SW 1271 (cell line): ENCODE measurements at places on chromosomes 11 and 22.

DNA sequence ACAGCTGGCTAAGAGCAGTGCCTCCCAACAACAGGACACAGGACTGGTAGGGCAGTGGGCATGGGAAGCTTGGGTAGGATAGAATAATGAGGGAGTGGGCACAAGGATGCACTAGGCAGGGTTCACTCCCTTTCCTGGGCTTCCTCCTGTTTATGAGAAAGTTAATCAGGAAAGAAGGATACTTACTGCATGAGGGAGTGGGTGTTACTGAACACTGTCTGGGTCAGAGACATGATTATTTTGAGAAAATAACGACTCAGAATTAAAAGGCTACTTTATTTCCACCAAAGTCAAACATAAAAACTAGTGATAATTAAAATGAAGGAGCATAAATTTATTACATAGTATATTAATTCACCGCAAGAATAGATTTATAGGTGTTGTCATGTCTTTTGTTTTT, 35.8 kb downstream of the NCAM1 start:
- DNase-seq: no peak

- no peak for DNase-seq
These were observed 36.1 kb downstream of the ME3 start for GRCh38 chr11:86636275-86636674.

DNA sequence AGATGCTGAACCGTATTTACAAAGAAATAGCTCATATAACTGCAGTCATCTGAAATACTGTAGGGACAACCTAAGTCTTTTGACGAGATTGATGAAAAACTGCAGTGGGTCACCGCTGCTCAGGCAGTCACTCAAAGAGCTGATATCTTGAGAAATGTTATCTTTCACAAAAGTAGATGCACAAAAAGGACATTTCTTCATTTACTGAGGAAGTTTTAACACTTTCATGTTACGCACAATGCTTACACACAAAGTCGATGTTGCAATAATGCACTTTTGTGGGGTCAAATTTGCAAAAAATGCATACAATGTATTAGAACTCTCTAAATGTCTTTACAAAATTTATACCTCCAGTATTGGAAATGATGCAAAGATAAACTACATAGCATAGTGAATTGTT, 16.2 kb upstream of the OR10V1 start:
- DNase-seq: no peak

- DNase-seq: no peak
These were observed 69.9 kb upstream of the RTL6 start for GRCh38 chr22:44567846-44568493.

DNA sequence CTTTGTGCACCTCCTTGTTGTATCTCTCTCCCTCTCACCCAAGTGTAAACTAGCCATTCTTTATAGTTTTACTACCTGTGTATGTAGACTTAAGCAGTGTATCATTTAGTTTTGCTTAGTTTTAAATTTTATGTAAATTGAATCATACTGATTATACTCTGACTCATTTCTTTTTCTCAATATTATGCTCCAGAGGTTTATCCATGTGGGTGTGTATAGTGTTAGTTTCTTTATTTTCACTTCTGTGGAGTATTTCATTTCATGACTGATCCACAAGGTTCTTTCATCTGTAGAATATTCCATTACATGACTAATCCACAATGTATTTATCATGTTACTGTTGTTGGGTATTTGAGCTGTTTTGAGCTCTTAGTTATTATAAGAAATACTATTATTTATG, 62.0 kb downstream of the CCDC34 start:
- DNase-seq: no peak

DNA sequence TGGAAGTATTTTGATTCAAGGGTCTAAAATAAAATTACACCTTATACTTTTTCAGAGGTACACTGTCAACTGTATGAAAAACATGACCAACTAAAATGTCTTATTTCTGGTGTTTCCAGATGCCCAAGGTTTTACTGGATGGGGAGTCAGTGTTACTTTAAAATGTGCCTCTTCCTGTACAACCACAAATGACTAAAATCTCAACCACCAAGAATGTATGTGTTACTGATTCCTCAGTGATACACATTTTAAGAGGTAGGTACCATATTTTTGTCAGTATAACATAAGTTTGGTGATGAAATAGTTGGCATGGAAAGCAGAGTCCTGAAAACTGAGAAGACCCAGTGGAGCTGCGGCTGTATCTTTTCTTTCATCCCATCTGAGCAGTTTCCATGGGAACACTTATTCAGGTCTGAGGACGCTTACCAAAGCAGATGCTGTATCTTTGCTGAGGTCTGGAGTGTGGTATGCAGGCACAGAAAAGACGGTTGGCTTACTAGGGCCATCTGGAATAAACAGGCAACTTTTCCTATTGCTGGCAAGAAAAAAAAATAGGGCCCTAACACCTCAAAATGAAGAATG, 21.2 kb upstream of the TP53AIP1 start:
- DNase-seq: no peak

- no peak for DNase-seq
These were observed 54.3 kb downstream of the BTG4 start for GRCh38 chr11:111457731-111458368.

DNA sequence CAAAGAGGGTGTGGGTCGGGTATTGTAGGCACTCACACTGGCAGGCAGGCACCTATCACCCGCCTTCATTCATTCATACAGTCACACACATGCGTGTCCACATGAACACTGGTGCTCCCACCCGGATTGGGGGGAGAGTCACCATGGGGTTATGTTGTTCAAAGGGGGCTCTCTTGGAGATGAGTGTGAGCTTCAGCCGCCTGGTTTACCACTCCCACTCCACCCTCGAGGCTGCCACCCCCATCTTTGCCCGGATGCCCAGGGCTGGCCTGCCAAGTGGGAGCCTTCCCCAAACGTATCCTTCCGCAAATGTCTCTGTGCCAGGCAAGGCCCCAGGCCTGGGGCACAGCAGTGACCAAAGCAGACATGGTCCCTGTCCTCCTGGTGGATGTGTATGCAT, 22.6 kb downstream of the MRGPRD start:
- DNase-seq: no peak

GRCh38 chr11:123581651-123582399, 72.6 kb downstream of the SCN3B start:
- no peak for DNase-seq

DNA sequence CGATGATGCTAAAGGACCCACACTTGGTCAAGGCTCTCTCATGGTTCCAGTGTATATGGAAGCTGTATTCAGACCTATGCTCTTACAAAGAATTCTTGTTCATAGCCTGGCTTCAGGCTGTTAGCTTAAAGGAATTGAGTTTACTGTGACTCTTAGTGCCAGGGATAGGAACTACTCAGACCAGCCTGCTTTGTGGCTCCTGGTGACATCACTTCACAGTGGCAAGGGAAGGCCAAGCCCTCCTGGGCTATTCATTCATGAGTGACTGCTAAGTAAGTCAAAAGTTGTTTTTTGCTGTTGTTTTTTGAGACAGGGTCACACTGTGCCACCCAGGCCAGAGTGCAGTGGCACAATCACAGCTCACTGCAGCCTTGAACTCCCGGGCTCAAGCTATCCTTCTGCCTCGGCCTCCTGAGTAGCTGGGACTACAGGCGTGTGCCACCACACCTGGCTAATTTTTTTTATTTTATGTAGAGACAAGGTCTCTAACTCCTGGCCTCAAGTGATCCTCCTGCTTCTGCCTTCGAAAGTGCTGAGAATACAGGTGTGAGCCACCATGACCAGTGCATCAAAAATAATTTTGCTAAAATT, 9.6 kb downstream of the ART5 start:
- no peak for DNase-seq

GRCh38 chr11:73017024-73017751, 124.9 kb downstream of the FCHSD2 start:
- no peak for DNase-seq

- DNase-seq: no peak
These were observed 73.5 kb upstream of the THY1 start for GRCh38 chr11:119496469-119496868.

GRCh38 chr11:119608201-119608600, 120.8 kb downstream of the NECTIN1 start:
- no peak for DNase-seq

- DNase-seq: no peak
These were observed 10.1 kb upstream of the PLEKHB1 start for GRCh38 chr11:73636249-73636648.

DNA sequence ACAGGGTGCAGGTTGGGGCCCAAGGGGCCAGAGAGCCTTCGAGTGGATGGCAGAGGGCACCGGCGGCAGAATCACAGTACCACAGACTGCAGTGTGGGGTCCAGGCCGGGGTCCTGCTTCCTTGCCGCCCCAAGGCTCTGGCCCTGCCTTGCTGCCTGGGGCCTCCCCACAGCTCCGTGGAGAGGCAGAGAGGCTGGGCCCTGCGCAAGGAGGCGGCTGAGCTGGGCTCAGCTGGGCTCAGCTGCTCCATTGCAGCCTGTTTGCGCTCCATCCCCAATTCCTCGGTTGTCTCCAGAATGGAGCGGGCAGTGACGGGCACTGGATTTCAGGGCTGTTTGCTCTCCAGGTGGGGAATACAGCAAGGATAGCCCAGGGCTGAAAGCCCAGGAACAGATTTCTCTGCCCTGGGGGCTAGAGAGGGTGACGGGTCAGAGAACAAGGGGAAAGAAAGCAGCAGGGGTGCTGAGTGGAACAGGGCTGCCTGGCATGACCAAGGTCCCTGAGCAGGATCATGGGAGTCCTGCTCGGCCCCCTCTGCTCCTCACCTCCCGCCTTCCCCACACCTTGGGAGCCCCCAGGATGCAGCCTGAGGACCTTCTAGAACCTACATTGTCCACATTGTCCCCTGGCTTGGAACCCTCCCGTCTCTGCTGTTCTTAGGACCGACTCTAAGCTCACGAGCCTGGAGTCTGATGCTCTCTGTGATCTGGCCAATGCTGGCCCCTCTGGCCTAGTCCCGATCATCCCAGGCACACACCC, 18.9 kb downstream of the MRGPRG start:
- no peak for DNase-seq

- DNase-seq: no peak
These were observed 31.1 kb upstream of the GCAT start for GRCh38 chr22:37776639-37777005.

DNA sequence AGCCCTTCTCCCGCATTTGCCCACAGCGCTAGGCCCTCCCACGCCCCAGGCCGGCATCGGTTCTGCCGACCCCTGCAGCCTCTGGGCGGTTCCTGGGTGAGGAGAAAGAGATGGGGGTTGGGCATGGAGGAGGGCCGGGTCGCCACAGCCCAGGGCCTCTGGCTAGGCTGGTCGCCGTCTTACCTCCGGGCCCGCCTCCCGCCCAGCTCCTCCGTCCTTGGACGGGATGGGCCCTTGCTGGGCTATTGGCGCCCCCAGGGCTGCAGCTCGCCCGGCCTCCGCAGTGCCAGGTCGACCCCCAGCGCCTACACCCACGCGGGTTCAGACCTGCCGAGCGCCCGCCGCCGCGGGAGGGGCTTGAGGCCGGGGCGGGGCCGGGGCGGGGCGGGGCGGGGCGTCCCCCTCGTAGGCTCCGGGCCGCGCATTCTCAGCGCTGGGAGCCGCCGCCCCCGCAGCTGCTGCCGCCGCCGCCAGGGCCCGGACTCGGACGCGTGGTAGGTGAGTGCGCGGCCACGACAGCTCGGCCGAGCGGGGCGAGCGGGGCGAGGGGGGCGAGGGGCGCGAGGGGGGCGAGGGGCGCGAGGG, at the start of gene CD151:
Gene CD151, plus strand, starts transcription at position 424 of the 585 bp plus-strand sequence. CDS start 3,118 bp downstream, outside the sequence.
- peak; percentile 67 for DNase-seq

- DNase-seq: no peak
These were observed 968 bp downstream of the RHBDD3 start for GRCh38 chr22:29266564-29267461.

GRCh38 chr11:35040221-35040942, 98.6 kb upstream of the CD44 start:
- DNase-seq: no peak

DNA sequence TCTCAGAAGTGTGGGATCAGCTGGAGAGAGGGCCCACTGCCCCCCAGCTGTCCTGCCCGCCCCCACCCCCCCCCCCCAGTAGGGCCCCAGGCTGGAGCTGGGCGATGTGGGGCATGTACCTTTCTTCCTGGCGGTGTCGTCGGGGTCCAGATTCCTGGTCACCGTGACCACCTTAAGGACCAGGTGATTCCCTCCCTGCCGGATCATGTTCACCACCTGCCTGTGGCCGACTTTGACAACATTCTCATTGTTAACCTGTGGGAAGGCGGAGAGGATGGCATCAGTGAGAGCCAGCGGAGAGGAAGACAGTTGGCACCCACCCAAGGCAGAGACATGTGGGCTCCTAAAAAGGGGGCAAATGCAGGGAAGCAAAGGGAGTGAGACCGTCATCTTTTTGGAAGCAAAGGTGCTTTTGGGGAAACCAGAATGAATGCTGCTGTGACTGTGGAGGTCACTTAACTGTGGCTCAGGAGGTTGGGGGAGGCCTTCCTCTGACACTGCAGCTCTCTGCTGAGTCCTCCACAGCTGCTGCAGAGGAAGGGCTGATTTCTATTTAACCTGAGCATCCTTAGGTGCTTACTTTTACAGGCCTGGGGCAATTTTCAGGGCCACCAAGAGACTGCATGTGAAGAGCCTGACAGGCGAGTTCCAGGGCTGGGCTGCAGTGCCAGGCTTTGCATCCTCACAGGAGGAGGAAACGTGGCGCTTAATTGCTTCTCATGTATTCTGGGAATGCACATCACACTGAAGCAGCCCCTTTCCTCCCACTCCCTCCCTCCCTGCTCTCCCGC, 104.5 kb downstream of the CTTN start:
- no peak for DNase-seq

DNA sequence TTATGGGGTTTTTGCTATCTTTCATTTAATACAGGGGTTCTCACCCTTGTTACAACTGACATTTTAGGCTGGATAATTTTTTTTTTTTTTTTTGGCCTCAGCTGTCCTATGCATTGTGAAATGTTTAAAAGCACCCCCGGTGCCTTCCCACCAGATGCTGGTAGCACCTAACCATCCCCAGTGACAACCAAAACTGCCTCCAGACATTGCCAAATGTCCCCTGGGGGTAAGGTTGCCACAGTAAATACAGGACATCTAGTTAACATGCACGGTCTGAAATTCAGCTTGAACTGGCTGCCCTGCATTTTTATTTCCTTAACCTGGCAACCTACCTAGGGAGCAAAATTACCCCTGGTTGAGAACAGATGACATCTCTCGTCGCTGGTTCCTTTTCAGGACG, 72.4 kb downstream of the CYTH4 start:
- no peak for DNase-seq

- DNase-seq: no peak
These were observed 389.4 kb upstream of the CADM1 start for GRCh38 chr11:115893461-115894099.

- DNase-seq: no peak
These were observed 126.6 kb downstream of the DSCAML1 start for GRCh38 chr11:117670443-117670842.

- no peak for DNase-seq
These were observed 10.1 kb upstream of the PDGFB start for GRCh38 chr22:39254789-39255298.

- DNase-seq: no peak
These were observed 135.1 kb downstream of the BCR start for GRCh38 chr22:23315341-23315917.
